Pons (tissue), 1 donor: ENCODE measurements at places on chromosomes 5 and 9.

- DNase-seq: peak; percentile 59
Observed at GRCh38 chr9:761176-761792, 80.2 kb upstream of the DMRT1 start.

DNA sequence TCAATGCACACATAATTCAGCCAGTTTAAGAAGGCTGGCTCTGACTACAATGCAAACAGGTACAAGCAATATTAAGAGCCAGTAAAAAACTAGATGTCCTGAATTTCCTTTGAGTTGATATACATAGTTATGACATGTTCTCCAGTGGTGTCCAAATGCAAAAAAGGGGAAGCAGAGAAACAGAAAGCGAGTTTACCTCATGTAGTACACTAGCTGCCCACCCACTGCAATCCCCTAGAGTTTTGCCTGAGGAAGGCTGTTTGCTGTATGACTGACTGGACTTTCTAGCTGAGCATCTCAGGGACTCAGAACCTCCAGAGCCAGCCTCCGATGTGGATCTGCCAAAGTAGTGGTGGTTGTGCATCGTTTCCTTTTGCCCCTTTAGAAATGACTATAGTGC, 44.8 kb upstream of the SLC1A3 start:
- no peak for DNase-seq

DNA sequence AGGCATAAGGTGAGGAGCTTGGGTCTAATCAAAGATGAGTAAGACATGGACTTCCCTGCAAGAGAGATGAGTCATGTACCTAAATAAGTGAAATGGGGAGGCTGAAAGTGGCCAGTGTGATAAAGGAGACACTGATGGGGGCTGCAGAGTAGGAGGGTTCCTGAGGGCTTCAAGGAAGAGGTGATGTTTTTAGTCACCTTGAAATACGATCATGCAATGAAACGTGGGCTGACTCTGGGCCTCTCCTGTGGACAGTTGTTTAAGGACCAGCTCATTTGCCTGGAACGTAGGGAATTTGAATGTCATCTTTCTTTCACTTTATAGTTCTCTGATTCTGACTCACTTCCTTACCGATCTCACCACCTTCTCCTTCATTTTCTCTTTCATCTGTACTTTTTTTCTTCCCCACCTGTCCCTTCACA, 49.6 kb upstream of the CPLX2 start:
- DNase-seq: no peak

- no peak for DNase-seq
Observed at GRCh38 chr5:74957906-74958305, 91.7 kb upstream of the FAM169A start.

- DNase-seq: no peak
Observed at GRCh38 chr9:135736272-135736978, 34.4 kb downstream of the KCNT1 start.

GRCh38 chr5:171840711-171841522, 55.3 kb downstream of the SMIM23 start:
- no peak for DNase-seq

GRCh38 chr5:40904994-40905306, 4.3 kb upstream of the C7 start:
- DNase-seq: no peak

DNA sequence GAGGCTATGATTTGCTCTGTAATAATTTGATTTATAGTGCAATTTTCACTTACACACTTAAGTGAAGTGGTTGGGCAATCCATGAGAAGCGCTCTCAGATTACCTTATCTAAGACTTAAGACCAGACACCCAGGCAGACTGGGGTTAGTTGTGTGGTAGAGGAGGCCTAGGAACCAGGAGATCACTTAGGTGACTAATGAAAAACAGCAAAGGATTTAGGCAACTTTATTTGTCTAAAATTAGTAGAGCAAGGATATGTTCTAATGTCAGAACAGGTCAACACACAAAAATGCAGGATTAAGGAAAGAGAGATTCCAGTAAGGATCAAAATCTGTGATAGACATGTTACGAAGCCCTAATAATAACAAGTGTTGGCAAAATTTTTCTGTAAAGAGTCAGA, 913.8 kb downstream of the TLE1 start:
- no peak for DNase-seq

GRCh38 chr5:153515301-153515700, 24.8 kb downstream of the GRIA1 start:
- no peak for DNase-seq

DNA sequence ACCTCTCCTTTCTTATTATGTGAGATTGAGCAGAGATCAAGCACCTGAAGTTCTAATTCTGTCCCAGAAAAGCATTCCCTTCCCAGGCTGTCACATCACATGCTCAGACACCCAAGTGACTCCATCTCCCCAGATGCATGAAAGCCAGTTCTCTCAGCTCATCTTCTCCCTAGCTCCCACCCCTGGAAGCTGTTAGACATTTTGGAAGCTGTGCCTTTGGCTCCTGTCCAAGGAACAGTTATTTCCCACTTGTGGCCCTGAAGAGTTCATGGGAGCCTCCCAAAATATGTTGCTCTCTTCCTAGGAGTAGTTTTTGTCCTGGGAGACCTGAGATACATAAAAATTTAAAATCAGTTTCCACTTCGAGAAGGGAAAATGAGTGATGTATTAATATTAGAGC, 161.4 kb upstream of the GAS1 start:
- DNase-seq: no peak

DNA sequence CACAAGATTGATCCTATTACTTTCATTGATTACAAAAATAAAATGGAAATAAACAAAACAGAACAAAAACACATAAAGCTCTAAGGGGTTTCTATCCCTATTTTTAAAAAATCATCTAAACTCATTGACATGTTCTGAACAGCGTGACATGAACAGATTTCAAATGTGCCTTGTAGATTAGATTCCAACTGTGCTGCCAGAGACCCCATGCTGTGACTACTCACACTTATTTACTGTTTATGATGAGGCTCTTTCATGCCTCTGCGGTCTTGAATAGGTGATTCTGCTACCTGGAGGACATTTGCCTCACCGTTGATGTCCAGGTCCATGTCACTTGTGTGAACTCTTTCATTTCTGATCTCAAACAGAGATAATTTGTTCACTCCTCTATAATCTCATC, 990.2 kb downstream of the CDH12 start:
- no peak for DNase-seq

DNA sequence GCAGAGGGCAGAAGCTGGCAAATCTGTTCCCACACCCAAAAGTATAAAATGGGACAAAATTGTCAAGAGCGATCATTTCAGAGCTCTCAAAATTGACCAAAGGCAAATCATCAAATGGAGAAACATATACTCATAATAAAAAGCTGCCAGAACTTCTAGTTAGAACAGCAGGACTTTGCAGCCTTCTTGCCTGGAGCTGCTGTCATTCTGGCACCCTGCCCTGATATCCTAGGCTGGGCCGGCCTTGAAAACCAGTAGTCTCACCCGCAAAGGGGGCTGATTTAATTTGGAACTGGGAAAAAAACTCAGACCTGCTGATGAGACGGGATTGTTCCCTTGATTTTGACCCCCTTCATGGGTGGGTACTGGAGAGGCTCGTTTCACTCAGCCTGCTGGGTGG, 18.5 kb downstream of the OR2V1 start:
- no peak for DNase-seq

- DNase-seq: no peak
Observed at GRCh38 chr5:135445306-135445985, 1.7 kb downstream of the DCANP1 start.

- DNase-seq: no peak
Observed at GRCh38 chr5:41154491-41154890, 58.8 kb downstream of the C6 start.

DNA sequence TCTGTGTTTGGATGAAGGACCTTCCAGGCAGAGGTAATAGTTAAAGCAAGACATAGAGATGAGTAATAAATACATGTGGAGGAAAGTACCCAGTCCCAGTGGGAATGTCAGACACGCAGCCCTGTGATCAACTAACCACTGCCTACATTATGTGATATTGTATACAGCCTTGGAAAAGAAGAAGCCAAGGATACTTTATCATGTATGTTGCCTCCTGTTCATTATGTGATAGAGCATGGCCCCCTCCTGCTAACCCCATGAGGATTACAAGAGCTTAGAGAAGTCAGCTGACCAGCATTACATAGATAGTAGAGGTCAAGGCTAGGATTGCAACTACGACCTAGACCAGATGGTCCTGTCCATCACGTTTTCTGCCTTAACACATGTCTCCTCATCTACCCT, 497.0 kb upstream of the TNC start:
- DNase-seq: no peak

DNA sequence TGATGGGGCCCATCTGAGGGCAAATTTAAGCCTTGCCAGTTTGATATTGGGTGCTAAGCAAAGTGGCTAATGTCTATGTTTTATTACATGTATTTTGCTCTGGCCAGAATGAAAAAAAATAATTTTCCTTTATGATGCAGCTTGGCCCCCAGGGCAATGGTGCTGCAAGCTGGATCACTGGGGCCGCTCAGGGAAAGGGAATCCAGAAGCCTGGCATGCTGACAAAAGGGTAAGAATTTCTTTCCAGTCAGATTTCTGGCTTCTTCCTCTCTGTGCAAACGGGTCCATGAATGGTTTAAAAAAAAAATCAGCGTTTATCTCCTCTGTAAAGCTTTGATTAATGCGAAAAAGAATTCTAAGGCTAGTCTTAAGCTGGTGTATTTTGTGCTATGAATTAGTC, 138.4 kb downstream of the MAPKAP1 start:
- no peak for DNase-seq

DNA sequence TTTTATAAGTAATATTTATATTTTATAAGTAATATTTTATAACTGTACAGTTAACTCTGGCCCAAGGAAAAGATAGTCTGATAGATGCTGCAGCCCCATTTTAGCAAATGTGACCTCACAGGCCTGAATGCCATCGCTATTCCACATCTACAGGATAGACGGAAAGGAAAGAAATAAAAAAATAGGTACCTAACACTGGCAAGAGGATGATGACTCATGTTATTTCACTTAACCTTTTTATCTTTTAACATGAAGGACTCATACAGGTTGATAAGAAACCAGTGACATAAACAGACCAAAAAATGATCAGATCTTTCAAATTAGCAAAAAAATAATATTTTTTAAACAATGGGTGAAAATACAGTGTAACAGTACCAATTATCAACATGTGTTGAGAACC, 2.7 kb downstream of the CD274 start:
- no peak for DNase-seq

DNA sequence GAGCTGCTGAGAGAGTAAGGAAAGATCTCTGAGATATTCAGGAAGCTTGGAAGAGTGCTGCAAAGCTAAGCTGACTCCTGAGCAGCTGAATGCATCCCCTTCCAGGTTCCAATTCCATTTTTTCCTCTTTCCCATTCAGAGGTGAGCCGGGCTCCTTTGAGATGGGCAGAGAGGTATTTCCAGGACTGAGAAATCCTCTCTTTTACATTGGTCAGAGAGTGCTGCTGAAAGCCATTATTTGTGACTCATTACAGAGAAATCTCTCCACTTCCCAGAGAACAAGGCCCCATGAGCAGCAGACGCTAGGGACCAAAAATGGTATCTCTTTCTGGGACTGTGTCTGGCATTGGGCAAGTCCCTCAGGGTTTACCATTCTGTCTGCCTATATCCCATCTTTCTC, 3.7 kb downstream of the MCTP1 start:
- DNase-seq: no peak

DNA sequence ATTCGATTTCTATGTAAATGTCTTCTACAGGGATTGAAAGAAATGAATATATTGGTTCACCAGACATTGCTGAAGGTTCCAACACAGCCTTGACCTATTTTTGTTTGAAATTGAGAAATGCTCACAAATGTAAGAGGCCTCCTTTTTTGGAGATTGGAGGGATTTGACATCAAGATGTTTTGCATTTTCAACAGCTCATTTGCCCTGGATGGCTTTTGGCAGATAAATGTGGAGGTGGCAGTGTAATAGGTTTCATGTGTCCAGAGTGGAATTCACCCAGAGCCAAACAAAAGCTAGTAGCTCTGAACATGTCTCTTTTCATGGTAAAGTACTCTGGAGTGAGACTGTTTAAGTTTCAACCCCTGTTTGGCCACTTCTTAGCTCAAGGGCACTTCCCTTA, 77.3 kb downstream of the PALM2AKAP2 start:
- no peak for DNase-seq
